ENCODE measurements at places on chromosomes 3 and 15. TPM values are rescaled to one million over a fixed set of nuclear protein-coding genes. Genes with fewer than 3 reads are reported as not detected.

DNA sequence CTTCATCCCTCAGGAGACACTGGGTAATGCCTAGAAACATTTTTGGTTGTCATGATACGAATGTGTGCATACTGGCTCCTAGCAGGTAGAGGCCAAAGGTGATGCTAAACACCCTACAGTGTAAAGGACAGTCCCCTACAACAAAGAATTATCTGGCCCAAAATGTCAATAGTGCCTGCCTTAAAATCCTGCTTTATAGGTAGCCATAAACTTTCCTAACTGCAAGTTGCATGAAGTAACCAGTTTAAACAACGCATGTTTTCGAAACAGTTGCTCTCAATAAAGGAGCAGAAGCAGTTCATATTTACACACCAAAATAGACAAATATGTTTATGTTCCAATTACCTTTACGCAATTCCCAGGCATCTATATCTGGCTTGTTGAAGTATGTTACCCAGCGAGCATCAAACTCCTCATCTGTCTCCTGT, 9.1 kb downstream of the COX5A start:
- DNase-seq, result no peak

DNA sequence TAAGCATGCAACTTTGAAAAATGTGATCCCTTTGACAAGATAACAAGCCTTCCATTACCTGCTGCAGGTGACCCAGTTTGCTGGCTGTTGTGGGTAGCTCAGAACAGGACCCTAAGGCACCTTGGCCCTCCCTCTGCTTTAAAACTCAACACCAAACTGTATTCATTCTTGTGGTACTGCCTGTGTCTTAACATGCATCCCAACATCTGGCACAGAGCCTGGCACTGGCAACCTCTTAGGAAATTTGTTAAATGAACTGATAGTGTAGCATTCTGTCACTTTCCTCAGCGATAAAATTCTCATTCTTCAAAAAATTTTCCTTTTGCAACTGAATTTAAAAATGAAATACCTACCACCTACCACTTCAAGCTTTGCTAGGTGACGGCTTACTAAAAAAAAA, 287.3 kb upstream of the ADAMTS9 start:
- no peak for DNase-seq

DNA sequence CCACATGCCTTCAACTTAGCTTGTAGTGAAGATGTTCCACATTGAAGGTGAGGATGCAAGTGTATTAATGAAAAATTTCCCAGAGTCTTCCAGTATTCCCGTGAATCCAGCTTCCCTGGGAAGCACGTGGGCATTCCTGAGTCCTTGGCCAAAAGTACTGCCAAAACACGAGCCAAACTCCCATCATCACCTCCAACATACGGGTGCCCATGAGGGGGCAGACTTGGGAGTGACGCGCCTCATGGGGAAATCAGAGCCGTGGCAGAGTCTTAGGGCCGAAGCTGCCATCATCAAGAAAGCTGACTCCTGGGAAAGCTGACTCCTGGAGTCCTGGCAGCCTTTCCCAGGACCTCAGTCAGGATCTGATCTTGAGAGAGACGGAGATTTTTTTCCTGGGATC, 20.1 kb upstream of the TM2D3 start:
- DNase-seq, result no peak

DNA sequence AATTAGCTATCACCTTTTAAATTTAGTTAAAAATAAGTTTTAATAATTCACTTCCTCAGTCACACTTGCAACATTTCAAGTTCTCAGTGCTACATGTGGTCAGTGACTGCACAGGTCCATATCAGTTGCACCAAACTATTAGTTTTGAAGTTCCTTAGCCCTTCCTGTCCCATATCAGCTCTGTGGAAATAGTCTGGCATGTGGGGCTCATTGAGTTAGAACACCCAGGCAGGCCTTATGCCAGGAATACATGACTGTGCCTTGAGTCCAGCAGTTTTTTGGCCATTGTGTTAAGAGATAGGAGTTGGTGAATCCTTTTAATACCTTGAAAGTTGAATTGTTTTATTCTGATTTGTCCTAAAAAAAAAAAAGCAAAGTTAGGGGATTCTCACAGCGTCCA, 153.7 kb upstream of the BFSP2 start:
- DNase-seq, result no peak

DNA sequence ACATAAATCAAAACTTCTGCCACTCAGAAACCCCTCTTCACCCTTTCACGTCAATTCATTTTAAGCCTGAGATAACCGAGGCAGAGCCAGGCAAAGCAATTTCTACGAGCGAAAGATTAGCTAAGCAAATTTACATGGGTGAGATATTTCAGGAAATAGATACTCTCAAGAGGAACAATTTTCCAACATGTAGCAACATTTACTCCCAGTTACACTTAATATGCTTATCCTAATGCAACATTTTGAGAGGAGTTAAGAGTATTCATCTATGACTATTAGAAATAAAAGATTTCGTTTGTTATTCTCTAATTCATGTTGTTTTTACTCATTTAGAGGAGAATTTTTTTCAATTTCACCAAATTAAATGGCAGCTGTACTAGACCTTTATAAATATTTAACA, 837 bp downstream of the TMC3 start:
- DNase-seq, result no peak

DNA sequence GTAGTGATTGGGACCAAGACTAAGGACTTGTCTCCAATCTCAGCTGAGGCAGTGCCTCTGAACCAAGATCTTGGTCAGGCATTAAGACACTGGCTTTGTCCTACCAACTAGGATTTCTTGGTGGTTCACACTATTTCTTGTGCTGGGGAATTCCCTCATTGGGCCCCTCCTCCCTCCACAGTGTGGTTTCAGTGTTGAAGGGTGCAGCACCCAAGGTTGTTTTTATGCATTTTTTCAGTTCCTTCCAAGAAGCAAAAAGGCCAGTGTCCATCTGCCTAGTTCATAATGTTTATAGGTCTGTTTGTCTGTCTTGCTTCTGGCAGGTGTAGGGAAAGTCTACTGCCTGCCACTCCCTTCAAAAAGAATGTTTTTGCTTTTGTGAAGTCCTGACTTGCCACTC, 10.6 kb upstream of the ITPKA start:
- no peak for DNase-seq

- DNase-seq, result no peak
These were observed 173.6 kb upstream of the PFN2 start for GRCh38 chr3:150144191-150144708.

- no peak for DNase-seq
These were observed 3.7 kb upstream of the GASK1A start for GRCh38 chr3:42975456-42975855.

- no peak for DNase-seq
These were observed 139.9 kb upstream of the TLE3 start for GRCh38 chr15:70237626-70238025.

DNA sequence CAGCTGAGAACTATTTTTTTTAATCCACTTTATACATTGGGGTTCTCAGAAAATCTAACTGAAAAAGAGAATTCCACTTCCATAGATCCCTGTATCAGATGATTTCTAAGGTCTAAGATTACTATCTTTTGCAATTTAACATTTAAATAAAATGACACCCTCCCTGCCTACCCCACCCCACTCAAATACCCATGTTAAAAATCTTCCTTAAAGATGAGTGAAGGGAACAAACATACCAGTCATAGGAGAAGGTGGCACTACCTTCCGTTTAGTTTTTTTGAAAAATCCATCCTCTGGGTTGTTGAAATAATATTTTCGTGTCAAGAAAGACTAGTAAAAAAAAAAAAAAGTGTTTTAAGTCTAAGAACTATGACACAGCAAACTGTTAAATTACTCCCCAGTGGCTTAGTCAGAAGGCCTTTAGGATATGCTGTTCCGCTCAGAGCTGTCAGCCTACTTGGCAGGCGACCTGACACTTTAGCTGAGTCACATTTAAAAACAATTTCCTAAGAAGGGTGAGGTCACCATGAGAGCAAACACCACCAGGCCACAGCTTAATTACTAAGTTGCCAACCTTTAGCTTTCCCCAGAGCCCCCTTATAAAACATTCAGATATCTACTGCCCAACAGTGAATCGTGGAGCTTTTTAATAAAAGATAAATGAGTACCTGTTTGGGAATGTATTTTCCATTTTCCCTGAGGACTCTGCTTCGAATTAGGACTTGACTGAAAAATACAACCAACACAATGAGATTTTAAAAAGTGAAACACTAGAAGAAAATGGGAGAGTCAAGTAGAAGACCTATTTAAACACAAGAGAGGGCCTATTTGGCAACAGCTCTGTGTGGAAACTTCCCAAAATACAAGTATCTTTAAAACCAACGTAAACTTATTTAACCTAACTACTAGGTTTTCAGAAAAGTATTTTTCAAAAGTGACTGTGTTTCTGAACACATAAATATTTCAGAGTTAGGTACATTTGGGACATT, 9.6 kb downstream of the EMC3 start:
- DNase-seq, result no peak

- no peak for DNase-seq
These were observed 61.9 kb downstream of the ANO10 start for GRCh38 chr3:43559961-43560360.

DNA sequence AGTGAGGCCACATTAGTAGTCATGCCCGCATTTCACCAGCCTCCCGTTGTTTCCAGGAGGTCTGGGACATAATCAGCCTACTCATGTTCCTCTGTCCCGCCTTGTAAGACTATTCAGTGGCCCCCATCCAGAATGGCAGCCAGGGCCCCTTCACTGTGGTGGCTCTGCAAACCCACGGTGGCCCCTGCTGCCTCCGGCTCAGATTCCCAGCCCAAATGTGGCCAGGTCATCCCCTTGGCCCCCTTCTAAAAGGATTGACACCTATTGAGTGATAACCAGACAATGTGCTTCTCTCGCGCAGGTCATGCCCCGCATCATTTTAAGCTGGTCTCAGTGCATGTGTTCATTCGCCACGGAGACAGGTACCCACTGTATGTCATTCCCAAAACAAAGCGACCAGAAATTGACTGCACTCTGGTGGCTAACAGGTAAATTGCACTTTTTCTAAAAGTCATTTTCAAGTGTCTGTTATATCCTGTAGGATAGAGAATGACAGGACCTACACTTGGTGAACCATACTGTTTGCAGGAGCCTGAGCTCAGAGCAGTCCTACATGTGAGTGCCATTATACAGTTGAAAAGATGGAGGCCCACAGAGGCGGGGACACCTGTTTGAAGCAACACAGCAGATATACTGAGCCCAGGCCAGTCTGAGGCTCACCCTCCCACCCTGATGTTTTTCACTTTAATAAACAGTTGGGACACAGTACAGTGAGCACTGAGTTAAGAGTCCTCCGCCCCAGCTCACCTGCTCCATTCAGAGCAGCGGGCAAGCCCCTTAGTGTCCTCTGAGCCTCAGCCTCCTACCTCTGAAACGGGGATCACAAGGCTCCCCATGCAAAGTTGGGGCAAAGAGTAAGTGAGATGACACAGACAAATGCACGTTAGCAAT, 47.7 kb downstream of the PXYLP1 start:
- no peak for DNase-seq

DNA sequence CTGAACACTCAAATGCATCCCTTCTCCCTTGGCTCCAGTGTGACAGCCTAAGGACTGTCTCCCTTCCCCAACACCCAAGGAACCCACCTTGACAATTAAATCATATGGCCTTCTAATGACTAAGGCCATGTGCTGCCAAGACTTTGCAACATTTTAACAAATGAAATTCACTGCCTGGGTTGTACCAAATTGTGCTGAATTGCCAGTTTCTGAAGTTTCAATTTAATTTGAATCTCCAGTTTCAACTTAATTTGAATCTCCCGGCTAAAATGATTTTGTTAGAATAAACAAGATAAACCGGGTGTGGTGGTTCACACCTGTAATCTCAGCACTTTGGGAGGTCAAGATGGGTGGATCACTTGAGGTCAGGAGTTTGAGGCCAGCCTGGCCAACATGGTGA, 72.4 kb upstream of the RAP2B start:
- DNase-seq, result no peak

DNA sequence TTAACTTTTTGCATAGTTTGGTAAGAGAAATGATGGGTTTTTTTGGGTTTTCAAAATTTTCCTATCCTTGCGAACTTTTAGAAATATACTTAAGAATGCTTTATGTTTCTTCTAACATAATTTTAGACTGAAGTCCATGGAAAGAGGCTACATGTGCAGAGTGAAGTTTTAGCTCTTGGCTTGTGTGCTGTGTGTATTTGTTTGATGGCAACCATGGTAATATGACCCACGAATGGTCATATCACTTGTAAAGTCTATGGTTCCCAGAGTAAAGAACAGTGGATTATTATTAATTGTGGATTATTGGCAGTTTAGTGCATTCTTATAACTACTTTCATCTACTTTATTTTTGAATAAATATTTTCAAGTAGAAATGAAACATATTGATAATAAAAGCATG, 124.0 kb upstream of the GOLGA6L4 start:
- DNase-seq, result no peak

GRCh38 chr3:10361375-10361774, 40.5 kb upstream of the SEC13 start:
- DNase-seq, result no peak

DNA sequence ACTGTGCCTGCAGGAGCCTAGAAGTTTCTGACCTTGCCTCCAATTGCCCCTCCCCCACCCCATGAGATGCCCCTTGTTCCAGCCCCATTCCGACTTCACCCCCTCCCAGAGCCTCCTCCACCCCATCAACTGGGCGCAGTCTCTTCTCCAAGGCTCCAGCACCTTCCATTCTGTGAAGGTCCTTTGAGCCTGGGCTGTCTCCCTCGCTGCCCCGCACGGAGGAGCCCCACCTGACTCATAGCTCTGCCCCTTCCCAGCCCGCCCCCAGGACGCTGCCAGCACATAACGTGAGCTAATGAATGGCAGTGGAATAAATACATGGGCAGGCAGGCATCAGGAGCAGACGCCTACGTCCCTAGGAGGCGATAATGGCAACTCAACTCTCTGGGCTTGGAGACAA, 113.1 kb downstream of the NUP210 start:
- no peak for DNase-seq

GRCh38 chr3:29890801-29891200, 609.9 kb downstream of the RBMS3 start:
- DNase-seq, result no peak

GRCh38 chr3:8201886-8202285, 299.7 kb upstream of the LMCD1 start:
- no peak for DNase-seq

- no peak for DNase-seq
These were observed 36.4 kb downstream of the WWTR1 start for GRCh38 chr3:149621218-149622005.

GRCh38 chr15:48408327-48408726, 77.1 kb downstream of the DUT start:
- no peak for DNase-seq

Gene NCKIPSD
- total RNA-seq, result 30.2 TPM

Gene PLCB2
- total RNA-seq, result 8.7 TPM

Gene LRRC31
- not detected for total RNA-seq

Gene MED12L
- 12.8 TPM for total RNA-seq

Gene SV2B
- not detected for total RNA-seq

Gene SAMD7
- total RNA-seq, result not detected

Gene IL5RA
- not detected for total RNA-seq

Gene ATP10A
- 4.9 TPM for total RNA-seq
